Hematopoietic multipotent progenitor cell (in vitro differentiated cells): ENCODE measurements at places on chromosomes 6 and 20. TPM values are rescaled to one million over a fixed set of nuclear protein-coding genes. Genes with fewer than 3 reads are reported as not detected.
A peak's percentile ranks its signal among the peaks of the same experiment; 100 is the strongest.

- no peak for DNase-seq
Observed at GRCh38 chr6:1228754-1229191, 83.1 kb upstream of the FOXQ1 start.

DNA sequence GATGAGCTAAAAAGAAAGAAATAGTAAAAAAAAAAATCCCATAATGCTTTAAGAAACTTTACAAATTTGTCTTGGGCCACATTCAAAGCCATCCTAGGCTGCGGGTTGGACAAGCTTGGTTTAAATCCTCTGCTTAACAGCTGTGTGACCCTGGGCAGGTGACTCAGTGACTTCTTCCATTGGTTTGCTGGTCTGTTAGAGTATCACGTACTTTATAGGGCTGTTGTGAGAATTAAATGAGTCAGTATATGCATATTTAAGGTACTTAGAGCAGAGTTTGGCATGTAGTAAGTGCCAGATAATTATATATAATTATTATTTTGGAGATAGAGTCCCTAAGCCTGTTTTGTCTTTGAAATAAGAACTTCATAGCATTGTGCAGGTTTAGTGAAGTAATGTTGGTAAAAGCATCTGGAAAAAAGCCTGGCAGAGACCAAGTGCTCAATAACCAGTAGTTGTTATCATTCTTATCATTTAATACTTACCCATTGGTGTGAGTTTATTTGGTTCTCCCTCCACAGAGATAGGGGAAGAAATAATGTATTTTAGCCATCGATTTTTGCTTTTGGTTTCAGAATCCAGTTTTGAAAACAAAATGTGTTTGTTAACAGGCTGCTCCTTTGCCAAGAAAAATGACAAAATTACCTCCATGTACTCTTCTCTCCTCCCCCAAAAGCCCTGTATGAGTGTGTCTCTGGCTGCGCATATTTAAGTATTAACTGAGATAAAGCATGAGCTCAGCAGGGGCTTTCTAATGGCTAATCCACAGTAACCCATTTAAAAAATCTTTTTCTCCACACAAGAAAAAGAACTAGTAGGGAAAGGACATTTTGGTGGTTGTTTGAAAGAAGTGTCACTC is 67.2 kb downstream of the FOXO3 start:
- no peak for DNase-seq

- DNase-seq: no peak
Observed at GRCh38 chr20:37407019-37407566, 61.2 kb downstream of the SRC start.

DNA sequence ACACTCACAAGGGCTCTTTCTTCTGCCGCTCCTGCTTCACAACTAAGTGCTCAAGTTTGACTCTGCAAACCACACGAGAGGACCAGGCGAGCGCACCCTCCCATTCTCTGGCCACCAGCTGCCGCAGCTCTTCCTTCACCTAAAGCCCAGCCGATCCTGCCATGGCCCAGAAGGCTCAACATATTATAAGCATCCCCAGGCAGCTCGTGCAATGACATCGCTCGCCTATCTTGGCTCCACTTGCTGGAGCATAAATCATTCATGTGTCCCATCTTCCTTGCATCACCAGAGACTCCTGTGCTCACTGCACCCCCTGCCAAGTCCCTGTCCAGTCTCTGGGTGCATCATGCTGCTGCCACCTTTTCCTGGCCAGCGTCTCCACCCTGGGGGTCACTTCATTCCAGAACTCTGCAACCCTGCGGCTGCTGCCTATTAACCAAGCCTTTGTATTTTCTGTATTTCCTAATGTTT is 59.0 kb downstream of the PSMG4 start:
- DNase-seq: no peak

GRCh38 chr6:71444222-71444621 is 155.6 kb downstream of the OGFRL1 start:
- no peak for DNase-seq

- DNase-seq: no peak
Observed at GRCh38 chr6:1039191-1039590, 272.7 kb upstream of the FOXQ1 start.

GRCh38 chr20:4014031-4014474 is 1.3 kb downstream of the RNF24 start:
- DNase-seq: peak; percentile 61

- peak; percentile 21 for DNase-seq
Observed at GRCh38 chr20:31722257-31723068, at the start of gene BCL2L1. Gene BCL2L1, minus strand, starts transcription at chr20:31722868. Its CDS starts 650 bp downstream, at chr20:31722218.

DNA sequence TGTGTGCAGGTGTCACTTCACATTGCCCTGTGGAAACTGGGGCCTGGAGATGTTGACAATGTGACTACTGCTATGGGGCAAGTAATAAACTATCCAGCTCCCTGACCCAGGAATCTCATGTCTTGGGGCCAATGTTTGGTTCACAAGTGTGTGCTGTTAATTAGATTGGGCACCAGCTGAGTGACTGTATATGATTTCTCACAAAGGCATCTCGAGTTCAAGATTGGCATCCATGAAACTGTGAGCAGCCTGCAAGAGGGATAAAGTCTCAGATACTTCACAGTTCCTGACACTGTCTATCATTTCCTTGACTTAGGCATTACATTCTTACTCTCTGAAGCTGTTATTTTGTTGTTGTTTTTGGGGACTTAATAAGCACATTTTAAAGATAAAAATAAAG is 264.0 kb downstream of the PRKN start:
- no peak for DNase-seq

DNA sequence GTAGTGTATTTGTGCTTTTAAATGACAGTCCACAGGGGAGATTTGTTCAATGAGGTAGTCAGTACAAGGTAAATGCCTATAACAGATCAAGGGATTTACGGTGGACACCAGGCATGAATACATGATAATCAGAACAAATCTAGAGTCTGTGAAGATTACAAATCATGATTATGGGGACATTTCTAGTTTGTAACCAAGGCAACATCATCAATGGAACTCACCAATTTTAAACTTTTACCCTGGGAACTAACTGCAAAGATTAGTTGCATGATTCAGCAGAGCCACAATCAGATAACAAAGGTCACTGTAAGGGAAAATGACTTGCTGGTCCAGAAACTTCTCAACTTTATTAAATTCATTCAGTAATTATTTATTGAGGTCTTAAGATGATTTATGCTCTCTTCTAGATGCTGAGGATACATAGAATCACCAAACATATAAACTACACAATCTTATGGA is at the start of gene CRISP1:
Gene CRISP1 (minus strand): TSS at position 51 of the 459 bp plus-strand sequence. CDS start 9,135 bp downstream, outside the sequence.
- no peak for DNase-seq

- no peak for DNase-seq
Observed at GRCh38 chr20:33019465-33020277, 11.8 kb upstream of the BPIFB6 start.

DNA sequence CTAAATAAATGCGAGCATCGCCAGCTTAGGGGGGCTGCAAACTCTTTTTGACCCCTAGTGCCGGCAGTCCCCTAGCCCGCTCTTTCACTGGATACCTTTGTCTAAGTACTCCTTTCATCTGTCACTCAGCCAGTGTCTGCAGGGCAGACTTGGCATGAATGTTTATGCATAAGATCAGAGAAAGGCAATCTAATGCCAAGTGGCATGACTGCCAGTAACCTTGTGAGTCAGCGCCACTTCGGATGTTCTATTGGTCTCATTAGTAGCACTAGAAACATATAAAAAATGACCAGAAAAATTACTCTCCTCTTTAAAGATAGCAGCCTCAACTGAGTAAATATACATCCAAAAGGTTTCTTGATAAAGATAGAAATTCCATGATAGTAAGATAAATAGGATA is 192.2 kb downstream of the TBC1D32 start:
- DNase-seq: no peak

DNA sequence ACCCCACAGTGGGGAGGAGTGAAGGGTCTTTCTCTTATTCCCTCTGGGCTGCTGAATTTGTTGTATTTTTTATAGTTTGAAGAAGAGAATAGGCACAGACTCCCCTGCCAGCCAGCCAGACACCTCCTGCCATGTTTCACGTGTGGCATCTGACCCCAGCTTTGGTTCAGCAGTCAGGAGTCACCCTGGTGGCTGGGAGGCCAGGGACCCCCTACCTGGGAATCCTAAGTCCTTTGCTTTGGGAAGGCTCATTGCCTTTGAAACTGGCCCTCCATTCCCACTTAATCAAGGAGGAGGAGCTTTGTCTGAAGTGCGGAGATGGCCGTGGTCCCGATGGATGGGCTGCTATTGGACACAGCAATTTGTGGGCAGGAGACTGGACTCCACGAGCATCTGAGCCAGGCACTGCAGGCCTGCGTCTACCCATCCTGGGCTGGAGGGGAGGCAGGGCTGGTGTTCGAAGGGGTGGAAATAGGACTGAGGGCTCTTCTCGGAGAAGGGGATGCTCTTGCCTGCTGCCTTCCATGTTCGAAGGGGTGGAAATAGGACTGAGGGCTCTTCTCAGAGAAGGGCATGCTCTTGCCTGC is 196.1 kb downstream of the DLL1 start:
- no peak for DNase-seq

GRCh38 chr6:135992739-135993138 is 141.2 kb downstream of the PDE7B start:
- DNase-seq: no peak

DNA sequence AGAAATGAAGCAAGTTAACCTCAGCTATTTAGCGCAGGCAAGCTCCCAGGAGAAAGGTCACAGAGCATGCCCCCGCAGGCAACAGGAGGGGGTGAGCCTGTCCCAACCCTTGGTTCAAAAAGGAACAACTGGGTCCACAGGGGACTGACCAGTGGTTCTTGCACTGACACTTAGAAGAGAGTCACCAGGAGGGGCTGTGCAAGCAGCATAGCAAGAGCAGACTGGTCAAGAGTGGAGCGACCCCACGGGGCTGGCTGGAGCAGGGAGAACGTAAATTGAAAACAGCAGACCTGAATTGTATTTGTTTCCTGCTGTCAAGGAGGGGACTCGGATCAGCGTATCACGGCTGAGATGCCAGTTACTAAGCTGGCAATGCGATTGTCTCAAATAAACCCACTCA is 32.8 kb downstream of the GABRR1 start:
- no peak for DNase-seq

- DNase-seq: no peak
Observed at GRCh38 chr6:131000544-131000943, 62.5 kb downstream of the EPB41L2 start.

- no peak for DNase-seq
Observed at GRCh38 chr20:60040471-60041162, 82.4 kb downstream of the CDH26 start.

- DNase-seq: no peak
Observed at GRCh38 chr20:57288651-57289277, 22.3 kb upstream of the BMP7 start.

GRCh38 chr20:37236462-37236861 is 25.2 kb downstream of the GHRH start:
- DNase-seq: no peak

DNA sequence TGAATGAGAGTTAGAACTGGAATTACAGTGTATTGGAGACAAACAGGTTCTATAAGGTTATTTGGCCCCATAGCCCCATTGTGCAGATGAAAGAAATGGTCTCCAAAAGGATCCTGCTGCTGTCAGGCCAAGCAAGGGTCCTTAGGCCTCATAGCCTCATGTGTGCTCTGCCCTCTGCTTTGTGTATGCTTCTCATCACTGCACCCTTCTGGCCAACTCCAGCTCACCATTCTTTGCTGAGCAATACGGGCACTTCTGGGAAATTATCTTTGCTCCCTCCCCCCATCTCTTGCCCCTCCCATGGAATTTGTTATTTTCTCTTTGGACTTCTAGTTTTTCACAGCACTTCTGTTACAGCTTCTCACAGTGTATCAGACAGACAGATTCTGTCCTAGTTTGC is 298.8 kb downstream of the FOXA2 start:
- DNase-seq: no peak

- DNase-seq: no peak
Observed at GRCh38 chr6:51382847-51383246, 564.2 kb downstream of the TFAP2B start.

- DNase-seq: no peak
Observed at GRCh38 chr6:129662980-129663431, 47.0 kb downstream of the ARHGAP18 start.

DNA sequence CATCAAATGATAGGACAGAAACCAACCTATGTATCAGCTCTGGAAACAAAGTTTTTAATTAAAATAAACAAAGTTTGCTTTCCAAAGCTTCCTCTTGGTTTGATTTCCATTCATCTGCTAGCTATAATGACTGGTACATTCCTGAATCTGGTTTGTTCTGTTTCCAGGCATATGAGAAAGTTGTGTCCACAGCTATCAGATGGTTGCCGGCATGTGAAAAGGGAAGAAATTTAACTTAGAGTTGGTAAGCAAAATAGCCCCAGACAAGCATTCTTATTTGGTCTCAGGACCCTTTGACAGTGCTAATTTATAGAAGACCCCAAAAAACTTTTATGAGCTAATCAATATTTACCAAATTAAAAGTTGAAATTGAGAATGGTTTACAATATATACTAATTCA is 3.8 kb upstream of the RNF146 start:
- DNase-seq: no peak

DNA sequence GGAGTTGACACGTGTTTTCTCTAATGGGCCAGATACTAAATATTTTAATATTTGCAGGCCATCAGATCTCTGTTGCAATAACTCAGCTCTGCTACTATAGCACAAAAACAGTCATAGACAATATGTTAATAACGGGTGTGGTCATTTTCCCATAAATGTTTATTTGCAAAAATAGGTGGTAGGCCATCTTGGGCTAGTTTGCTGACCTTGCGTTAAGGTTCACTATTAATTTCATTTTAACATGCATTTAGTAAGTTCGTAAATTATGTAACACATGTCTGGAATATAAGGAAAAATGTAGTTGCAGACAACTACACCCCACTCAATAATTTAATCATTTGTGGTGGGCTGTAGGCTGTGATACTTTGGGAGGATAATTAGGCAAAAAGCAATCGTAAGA is 577.8 kb downstream of the PKHD1 start:
- no peak for DNase-seq

Gene MAP3K7
- total RNA-seq: 12.9 TPM

Gene HTR1E
- not detected for total RNA-seq

Gene TUBE1
- 11.6 TPM for total RNA-seq

Gene RGS17
- total RNA-seq: under 0.01 TPM

Gene SLC17A2
- total RNA-seq: not detected

Gene BPIFA2
- total RNA-seq: not detected

Gene TGM2
- total RNA-seq: 1.9 TPM

Gene PROKR2
- total RNA-seq: not detected

Gene HNF4A
- total RNA-seq: under 0.01 TPM

Gene ANKRD60
- not detected for total RNA-seq

Gene C4A
- total RNA-seq: 5.9 TPM
